Pons (tissue), 1 donor: ENCODE measurements at places on chromosomes 4 and X.

DNA sequence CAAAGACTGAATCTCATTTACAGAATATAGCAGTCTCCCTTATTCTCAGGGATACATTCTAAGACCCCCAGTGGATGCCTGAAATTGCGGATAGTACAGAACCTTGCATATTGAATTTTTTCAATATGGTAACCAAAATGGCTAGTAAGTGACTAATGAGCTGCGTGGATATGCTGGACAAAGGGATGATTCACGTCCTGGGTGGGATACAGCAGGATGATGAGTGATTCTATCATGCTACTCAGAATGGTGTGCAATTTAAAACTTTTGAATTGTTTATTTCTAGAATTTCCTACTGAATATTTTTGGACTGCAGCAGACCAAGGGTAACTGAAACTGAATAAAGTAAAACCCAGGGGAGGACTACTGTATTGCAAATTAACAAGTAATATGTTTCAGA, 66.7 kb downstream of the STAG2 start:
- no peak for DNase-seq

GRCh38 chr4:169005453-169006099, 4.5 kb downstream of the CBR4 start:
- DNase-seq, result no peak

- DNase-seq, result no peak
Measured at GRCh38 chrX:140337263-140337662, 167.6 kb downstream of the SOX3 start.

- peak; percentile 20 for DNase-seq
Measured at GRCh38 chrX:19382555-19383145, 38.9 kb downstream of the PDHA1 start.

GRCh38 chrX:23503835-23504539, 163.3 kb upstream of the PRDX4 start:
- DNase-seq, result no peak

DNA sequence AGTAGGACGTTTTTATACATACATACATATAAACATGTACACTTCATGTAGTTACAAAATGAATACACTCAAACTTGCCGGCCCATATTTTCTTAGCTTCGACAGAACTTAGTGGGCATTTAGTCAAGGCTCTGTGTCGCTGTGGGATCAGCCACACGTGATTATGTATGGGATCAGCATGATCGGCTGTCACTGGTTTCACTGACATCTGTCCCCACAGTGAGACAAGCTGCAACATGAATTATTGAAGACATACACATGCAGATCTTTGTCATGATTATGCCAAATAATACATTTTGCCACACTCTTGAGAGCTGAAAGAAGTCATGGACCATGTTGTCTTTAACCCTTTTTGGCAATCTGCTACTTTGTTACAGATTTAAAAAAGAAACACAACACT, 38.2 kb upstream of the NAA11 start:
- DNase-seq, result no peak

GRCh38 chrX:134764202-134764785, 106.0 kb upstream of the PLAC1 start:
- DNase-seq, result no peak

DNA sequence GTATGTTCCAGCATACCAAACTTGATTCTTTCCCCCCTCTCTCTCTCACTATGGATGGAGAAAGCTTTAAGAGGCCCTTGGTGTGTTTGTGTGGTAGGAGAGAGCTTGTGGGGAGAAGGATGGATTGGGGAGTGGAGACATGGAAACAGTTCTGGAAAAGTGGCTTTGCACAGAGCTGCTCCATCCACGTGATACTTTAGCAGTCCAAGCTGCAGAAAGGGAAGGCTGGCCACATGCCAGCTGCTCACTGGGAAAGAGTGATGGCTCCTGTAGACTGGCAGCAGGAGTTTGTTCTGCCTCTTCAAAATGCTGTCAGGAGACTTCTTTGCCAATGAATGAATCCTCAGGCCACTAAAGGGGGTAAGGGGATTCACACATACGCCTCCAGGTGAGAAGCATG, 21.7 kb upstream of the SEC24B start:
- peak; percentile 47 for DNase-seq

DNA sequence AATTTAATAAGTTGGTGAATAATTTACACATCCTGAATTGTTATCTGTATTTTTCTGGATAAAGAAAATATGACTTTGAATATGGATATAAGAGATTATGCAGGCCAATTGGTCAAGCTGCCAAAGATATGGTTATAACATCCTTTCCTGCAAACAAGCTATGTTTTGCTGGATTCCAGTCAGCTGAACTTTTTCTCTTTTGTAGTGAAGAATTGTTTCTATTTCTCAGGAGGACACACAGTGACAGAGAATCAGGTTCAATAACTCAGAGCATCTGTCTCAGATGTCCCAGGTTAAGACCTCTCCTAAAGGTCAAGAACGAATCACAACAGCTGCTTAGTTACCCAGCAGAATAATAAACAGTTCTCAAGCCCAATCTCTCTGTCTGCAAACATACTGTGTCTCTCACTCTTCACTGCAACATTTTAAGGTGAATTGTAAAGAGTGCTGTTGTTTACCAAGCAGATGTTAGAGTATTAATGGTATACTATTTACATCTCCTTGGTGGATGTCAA, 189.5 kb upstream of the ANKRD50 start:
- DNase-seq, result no peak

- DNase-seq, result no peak
Measured at GRCh38 chr4:65437102-65437501, 233.2 kb downstream of the EPHA5 start.

DNA sequence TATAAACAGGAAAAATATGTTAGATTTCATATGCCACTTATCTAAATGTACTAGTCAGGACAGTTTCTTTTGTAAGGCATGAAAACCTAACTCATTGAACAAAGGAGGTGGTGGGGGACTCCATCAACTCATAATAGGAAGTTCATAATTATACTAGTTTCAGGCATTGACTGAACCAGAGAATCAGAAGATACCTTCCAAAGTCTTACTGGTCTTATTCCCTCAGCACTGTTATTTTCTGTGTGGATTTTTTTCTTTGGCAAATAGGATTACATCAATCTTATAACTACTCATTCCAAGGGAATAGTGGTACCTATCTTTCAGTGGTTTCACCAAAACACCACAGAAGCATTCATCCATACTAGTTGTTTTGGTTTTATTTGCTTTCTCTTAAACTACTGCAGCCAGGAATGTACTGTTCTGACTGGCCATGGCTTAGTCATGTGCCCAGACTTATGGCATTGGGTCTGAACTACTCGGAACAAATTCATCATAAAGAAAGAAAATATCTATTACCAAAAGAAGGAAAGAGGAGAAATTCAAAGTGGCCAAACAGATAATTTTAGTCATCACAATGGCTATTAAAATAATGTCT, 273.9 kb downstream of the ARAP2 start:
- no peak for DNase-seq

DNA sequence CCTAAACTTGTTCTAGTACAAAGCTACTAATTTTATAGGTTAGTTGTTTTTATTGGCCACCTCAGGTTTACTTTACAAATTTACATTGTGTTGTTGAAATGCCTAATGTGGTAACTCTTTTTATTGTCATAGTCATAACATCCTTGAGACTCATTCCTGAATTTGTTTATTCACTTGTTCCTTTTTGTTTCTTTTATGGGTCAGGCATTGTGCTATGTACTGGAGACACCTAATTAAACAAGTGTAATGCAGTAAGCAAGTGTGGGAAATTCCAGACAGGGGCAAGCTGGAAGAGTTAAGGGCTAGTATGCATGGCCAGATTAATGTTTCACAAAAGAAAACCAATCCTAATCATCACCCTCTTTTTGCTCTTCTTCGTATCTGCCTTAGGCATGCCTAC, 30.5 kb upstream of the TTC29 start:
- DNase-seq, result no peak

- no peak for DNase-seq
Measured at GRCh38 chr4:52606726-52607125, 52.4 kb downstream of the USP46 start.

- DNase-seq, result no peak
Measured at GRCh38 chrX:31449081-31449480, 377.2 kb upstream of the FTHL17 start.

DNA sequence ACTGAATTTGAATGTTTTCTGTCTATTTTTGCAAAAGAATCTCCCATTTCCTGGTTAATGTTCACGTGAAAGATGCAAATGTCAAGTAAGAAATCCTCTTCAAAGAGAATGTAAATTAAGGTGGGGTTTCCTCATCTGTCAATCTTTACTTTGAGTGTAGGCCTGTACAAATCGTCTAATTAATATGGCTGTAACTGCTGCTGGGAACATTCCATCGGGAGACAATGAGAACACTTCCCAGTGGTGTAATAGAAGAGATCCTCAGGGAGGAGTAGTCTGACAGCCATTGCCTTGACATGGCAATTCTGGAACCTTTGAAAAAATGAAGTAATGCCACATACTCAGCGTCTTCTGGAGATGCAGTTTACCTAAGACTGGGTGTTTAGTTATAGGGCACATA, 3.7 kb downstream of the EREG start:
- no peak for DNase-seq

DNA sequence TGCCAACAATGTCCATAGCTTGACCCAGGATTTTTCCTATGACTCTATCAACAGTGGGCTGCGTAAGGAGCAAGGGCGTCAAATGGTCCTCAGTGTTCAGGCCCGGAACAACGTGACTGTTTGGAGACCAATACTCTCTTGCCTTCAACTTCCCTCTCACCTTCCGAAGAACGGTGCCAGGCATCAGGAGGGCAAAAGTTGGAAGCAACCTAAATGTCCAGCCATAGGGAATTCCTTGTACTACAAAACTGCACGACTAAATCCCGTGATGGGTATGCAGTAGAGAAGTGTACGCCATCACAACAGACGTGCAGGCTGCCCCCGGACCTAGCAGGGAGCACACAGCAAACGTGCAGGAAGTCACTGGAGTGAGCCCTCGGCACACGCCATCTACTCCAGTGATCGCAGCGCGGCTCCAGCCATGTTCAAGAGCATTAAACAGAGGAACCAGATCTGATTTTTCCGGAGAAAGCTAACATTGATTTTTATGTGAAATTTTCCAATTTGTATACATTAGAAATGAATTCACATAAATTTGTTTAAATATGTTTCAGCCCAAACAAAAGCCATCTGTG, 79.0 kb downstream of the JAKMIP1 start:
- no peak for DNase-seq

DNA sequence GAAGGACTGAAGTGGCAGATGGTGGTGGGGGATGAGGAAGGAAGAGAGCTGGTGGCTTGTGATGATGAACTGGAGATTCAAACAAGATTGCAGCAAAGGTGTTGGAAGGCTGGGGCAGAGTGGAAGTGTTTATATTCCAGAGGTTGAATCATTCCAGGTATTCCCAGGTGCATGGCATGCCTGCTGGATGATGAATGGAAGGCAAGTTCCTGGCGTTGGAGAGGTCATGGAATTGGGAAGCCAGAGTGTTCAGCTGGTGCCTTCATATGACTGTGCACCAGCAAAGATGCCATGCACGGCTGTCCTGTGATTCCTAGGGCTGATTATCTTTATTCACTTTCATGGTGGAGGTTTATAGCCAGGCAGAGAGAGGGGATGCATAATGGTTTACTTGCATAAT, 135.8 kb upstream of the PUDP start:
- DNase-seq, result no peak

- DNase-seq, result no peak
Measured at GRCh38 chr4:80751200-80751599, 279.3 kb upstream of the BMP3 start.

DNA sequence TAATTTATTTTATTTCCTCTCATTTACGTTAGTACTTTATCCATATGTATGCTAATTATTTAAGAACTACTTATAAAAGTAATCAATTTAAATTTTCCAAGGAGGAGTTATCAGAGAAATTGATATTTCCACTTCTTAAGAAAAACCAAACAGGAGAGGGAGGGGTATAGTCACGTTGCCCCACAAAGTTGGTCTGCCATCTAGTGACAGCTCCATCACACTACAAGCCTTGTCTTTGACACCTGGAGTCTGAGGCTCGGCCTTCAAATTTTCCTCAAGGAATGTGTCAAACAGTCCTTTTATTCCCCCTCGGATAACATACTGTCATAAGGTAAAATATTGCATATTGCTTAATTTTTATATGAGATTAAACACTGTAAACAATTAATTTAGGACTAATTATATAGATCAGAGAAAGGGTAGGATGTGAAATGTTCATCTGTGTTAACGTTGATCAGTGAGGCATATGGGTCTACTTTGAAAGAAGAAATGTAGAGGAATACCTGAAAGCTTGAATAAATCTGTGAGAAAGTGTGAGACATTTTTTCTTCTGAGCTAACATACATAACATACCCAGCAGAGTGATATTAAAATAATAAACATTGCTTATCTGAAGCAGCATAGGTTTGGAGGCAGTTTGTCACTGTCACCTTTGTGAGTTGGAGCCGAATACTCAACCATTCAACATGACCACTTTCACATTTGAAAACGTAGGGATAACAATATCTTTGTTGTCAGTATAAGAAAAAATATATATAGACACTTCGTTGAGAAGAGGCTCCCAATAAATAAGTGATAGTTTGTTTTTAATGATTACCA, 114.4 kb downstream of the GLRA3 start:
- DNase-seq, result peak; percentile 25

DNA sequence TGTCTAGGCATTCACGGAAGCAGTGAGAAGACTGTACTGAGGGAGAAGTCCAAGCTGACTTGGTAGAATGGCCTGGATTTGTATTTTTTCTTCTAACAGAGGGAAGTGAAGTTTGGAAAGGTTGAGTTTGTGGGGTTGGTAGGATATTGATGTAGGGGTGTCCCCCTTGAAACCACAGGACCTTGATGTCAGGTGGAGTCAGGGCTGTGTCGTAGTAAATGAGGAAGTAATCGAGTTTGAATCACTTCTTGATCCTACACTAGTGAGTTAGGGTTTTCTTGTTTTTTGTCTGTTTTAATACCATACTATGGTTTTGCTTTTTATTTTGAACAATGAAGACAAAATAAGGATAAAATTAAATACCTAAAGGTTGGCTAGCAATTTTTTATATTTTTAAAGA, 30.1 kb upstream of the ANAPC4 start:
- no peak for DNase-seq

DNA sequence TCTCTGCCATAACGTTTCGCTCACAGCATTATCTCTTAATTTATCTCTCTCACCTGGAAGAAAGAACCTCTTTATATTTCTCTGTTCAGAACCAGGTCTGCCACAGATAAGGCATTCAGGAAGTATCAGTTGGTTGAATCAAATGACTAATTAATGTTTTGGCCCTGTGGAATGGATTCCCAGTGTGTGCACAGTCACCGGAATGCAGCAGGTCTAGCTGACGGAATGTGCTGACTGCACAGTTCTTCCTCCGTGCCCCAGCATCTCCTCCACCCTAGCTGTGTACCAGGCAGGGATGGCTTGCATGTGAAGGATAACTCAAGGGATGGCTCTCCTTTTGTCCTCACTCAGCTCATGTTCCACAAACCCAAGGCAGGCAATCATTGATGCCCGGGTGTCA, 141.8 kb upstream of the MSX1 start:
- DNase-seq, result no peak
